ENCODE measurements at places on chromosomes 13 and 19. TPM values are rescaled to one million over a fixed set of nuclear protein-coding genes. Genes with fewer than 3 reads are reported as not detected.

DNA sequence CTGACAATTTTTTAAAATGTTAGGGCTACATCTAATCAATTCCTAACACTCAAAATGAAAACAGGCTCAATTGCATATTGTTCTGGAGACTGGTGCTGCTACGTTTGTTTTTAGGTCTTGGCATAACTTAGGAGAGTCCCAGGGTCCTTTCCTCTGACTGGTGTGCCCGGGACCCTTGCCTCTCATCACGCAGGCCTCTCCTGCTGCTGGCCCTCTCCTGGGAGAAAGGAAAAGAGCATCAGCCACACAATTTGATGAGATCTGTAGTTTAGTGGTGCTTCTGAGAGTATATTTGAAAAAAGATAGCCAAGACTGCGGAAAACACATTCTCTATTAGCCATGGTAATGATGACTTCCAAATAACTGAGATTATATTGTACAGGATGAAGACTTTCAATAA, 380.0 kb downstream of the KLF12 start:
- no peaks in the 10 kb centered on the region for H3K36me3 ChIP-seq
- H3K27ac ChIP-seq = no peak overlapping the region
- DNase-seq = no peak
- no peak overlapping the region for H3K4me3 ChIP-seq
- H3K4me1 ChIP-seq = no peaks in the 10 kb centered on the region

The ZNF829 gene
- total RNA-seq = 2.4 TPM

The MYH14 gene
- 101 TPM for total RNA-seq

GRCh38 chr19:16338470-16339360, 14.1 kb downstream of the KLF2 start:
- no peaks in the 10 kb centered on the region for H3K27me3 ChIP-seq
- H3K27ac ChIP-seq = no peak overlapping the region
- peaks cover 60% of the 10 kb centered on the region for H3K4me1 ChIP-seq
- peak; percentile 47 for DNase-seq

GRCh38 chr13:89684896-89685295, 1662.6 kb upstream of the MIR17HG start:
- no peak overlapping the region for H3K4me3 ChIP-seq
- H3K4me1 ChIP-seq = no peaks in the 10 kb centered on the region
- H3K27ac ChIP-seq = no peak overlapping the region
- no peaks in the 10 kb centered on the region for H3K27me3 ChIP-seq
- no peaks in the 10 kb centered on the region for H3K36me3 ChIP-seq
- DNase-seq = no peak

The ZNF471 gene
- 7.2 TPM for total RNA-seq

The LCP1 gene
- 401 TPM for total RNA-seq

The ZGLP1 gene
- total RNA-seq = 7.8 TPM

The TMEM259 gene
- 154 TPM for total RNA-seq

- no peaks in the 10 kb centered on the region for H3K4me1 ChIP-seq
- H3K4me3 ChIP-seq = no peak overlapping the region
- no peaks in the 10 kb centered on the region for H3K27me3 ChIP-seq
- no peak overlapping the region for H3K27ac ChIP-seq
Measured at GRCh38 chr13:23386533-23386932, 47.0 kb downstream of the SACS start.

DNA sequence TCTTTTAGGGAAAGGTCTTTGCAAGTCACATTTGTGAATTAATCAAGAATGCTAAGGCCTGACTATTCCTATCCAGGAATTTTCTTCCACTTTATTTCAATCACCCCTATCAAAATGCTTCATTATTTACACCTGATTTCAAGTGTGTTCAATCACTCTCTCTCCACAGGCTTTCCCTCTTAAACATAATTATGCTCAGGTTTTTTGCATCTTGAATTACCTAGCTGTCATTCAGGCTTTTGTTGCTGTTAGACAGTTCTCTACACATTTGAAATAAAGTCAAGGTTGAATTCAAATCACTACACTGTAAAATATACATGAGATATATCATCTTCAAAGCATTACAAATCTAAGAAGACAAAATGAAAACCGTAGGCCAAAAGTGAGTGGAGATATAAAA, 941.3 kb upstream of the SLITRK1 start:
- no peak for DNase-seq
- H3K4me1 ChIP-seq = no peaks in the 10 kb centered on the region
- no peaks in the 10 kb centered on the region for H3K27me3 ChIP-seq

- H3K27me3 ChIP-seq = no peaks in the 10 kb centered on the region
- no peaks in the 10 kb centered on the region for H3K4me1 ChIP-seq
- peak; percentile 39 for DNase-seq
Measured at GRCh38 chr13:102870677-102871415, 25.0 kb downstream of the ERCC5 start.

- DNase-seq = no peak
- no peaks in the 10 kb centered on the region for H3K36me3 ChIP-seq
- H3K4me1 ChIP-seq = no peaks in the 10 kb centered on the region
- no peaks in the 10 kb centered on the region for H3K27me3 ChIP-seq
- H3K4me3 ChIP-seq = no peak overlapping the region
Measured at GRCh38 chr19:29485293-29485692, 40.5 kb upstream of the VSTM2B start.

DNA sequence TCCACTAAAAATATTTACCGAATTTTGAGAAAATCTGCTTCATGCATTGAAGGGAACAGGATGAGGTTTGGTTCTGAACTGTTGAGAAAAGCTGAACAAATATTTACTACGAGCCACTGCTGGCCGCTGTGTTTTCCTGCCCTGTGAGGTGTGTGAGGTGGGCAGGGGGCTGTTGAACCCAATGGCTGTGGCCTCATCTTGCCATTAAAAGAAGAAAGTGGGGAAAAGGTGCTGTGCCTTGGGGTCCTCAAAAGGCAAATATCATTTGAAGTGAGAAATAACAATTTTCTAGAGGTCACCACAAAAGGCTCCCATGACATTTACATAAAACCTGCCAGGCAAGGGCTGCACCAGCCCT, 44.7 kb downstream of the KLF2 start:
- no peak overlapping the region for H3K4me3 ChIP-seq
- peaks cover 14% of the 10 kb centered on the region for H3K4me1 ChIP-seq
- DNase-seq = no peak
- H3K27me3 ChIP-seq = no peaks in the 10 kb centered on the region
- peaks cover 9% of the 10 kb centered on the region for H3K36me3 ChIP-seq
- H3K27ac ChIP-seq = no peak overlapping the region

GRCh38 chr19:55028757-55029156, 9.3 kb downstream of the GP6 start:
- no peak overlapping the region for H3K27ac ChIP-seq
- no peaks in the 10 kb centered on the region for H3K27me3 ChIP-seq
- DNase-seq = no peak

The AXL gene
- 35.2 TPM for total RNA-seq

GRCh38 chr13:98606296-98606695, 29.4 kb upstream of the STK24 start:
- no peaks in the 10 kb centered on the region for H3K27me3 ChIP-seq
- no peak overlapping the region for H3K27ac ChIP-seq
- H3K4me3 ChIP-seq = no peak overlapping the region
- no peaks in the 10 kb centered on the region for H3K36me3 ChIP-seq
- H3K4me1 ChIP-seq = no peaks in the 10 kb centered on the region
- no peak for DNase-seq

GRCh38 chr19:38838208-38838985, 6.8 kb upstream of the ECH1 start:
- peaks cover 7% of the 10 kb centered on the region for H3K4me1 ChIP-seq
- no peaks in the 10 kb centered on the region for H3K27me3 ChIP-seq
- H3K4me3 ChIP-seq = no peak overlapping the region
- DNase-seq = no peak
- no peak overlapping the region for H3K27ac ChIP-seq

DNA sequence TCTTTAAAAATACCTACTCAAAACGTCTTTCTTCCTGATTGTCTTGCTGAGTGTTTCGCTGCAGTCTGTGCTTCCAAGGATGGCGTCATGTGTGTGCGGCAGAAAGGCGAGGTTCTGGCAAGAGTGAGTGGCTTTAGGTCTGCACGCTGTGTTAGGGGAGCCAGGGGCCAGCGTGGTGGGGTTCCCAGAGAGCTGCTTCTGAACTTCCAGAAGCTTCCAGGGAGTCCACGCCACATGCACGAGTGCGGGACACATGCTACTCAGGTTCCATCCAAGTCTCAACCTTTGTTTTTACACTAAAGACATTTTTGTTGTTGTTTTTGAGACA, 67.9 kb downstream of the ATP11A start:
- H3K27ac ChIP-seq = no peak overlapping the region
- DNase-seq = no peak
- no peaks in the 10 kb centered on the region for H3K4me1 ChIP-seq
- H3K36me3 ChIP-seq = peaks cover 15% of the 10 kb centered on the region
- no peak overlapping the region for H3K4me3 ChIP-seq
- H3K27me3 ChIP-seq = no peaks in the 10 kb centered on the region

DNA sequence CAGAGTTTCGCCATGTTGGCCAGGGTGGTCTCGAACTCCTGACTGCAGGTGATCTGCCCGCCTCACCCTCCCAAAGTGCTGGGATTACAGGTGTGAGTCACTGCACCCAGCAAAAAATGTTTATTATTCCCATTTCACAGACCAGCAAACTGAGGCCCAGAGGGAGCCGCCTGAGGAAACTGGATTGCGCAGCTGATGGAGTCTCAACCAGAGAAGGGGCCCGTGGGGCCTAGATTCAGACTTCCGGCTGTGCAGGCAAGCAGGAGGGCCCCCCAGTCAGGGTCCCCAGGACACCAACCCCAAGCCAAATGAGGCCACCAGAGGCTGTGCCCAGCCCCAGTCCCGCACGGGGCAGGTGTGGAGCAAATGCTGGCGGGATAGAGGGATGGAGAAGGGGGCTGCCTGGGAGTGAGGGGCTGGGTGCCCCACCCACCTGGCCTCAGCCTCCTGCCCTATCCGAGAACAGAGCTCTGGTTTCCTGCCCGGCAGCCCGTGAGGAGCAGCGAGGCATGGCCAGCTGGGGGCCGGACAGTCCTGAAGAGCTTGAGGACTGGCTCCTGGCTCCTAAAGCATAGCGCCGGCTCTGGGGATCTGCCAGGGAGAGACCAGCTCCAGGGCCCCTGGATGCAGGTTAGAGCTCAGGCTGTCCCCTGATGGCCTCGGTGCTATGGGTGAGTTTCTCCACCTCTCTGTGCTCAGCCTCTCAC, 22.0 kb downstream of the MISP start:
- no peaks in the 10 kb centered on the region for H3K27me3 ChIP-seq
- no peak overlapping the region for H3K4me3 ChIP-seq
- DNase-seq = no peak
- H3K4me1 ChIP-seq = no peaks in the 10 kb centered on the region
- H3K36me3 ChIP-seq = no peaks in the 10 kb centered on the region
- H3K27ac ChIP-seq = no peak overlapping the region

- H3K27me3 ChIP-seq = no peaks in the 10 kb centered on the region
- peaks cover 25% of the 10 kb centered on the region for H3K4me1 ChIP-seq
- DNase-seq = no peak
- H3K27ac ChIP-seq = no peak overlapping the region
Measured at GRCh38 chr13:110266983-110267382, 40.0 kb downstream of the COL4A1 start.

- H3K4me3 ChIP-seq = no peak overlapping the region
- no peaks in the 10 kb centered on the region for H3K27me3 ChIP-seq
- no peak for DNase-seq
- no peaks in the 10 kb centered on the region for H3K36me3 ChIP-seq
- no peak overlapping the region for H3K27ac ChIP-seq
- H3K4me1 ChIP-seq = no peaks in the 10 kb centered on the region
Measured at GRCh38 chr13:55728247-55728646, 1412.5 kb upstream of the PRR20A start.

DNA sequence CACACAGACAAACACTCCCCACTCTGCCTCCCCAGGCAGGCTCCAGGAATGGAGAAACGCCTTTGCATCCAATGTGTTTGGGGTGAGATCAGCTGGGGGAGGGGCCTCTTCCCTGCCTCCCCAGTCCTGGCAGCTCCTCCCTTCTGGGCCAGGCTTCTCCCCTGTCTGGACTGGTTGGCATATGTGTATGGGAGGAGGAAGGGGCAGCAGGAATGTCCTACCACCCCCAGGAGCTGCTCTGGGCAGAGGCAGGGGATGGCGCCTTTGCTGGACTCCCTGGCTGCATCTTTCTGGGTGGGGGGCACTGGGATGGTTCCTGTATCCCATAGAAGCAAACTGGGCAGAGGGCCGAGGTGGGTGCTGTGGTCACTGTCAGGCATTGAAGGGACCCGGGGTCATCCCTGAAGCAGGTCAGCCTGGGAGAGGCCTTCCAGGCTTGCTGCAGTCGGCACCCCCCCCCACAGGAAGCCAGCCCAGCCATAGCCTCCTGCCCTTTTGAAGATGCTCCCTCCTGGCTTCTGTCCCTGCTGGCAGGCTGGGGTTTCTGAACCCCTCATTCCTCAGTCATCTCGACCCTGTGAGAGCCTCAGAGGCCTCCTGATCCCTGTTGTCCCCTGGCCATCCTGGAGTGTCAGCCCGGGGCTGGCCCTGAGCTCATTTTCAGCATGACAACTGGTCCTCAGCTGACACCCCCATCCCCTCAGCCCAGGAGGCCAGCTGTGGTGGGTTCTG, 21.2 kb upstream of the SLC7A10 start:
- H3K36me3 ChIP-seq = no peaks in the 10 kb centered on the region
- H3K4me3 ChIP-seq = no peak overlapping the region
- H3K4me1 ChIP-seq = no peaks in the 10 kb centered on the region

- DNase-seq = no peak
- no peak overlapping the region for H3K27ac ChIP-seq
- no peak overlapping the region for H3K4me3 ChIP-seq
- no peaks in the 10 kb centered on the region for H3K27me3 ChIP-seq
- H3K4me1 ChIP-seq = no peaks in the 10 kb centered on the region
Measured at GRCh38 chr13:95388420-95389079, 87.3 kb upstream of the ABCC4 start.

- no peak overlapping the region for H3K4me3 ChIP-seq
- no peak overlapping the region for H3K27ac ChIP-seq
- H3K27me3 ChIP-seq = no peaks in the 10 kb centered on the region
- H3K36me3 ChIP-seq = no peaks in the 10 kb centered on the region
- no peak for DNase-seq
Measured at GRCh38 chr13:38159710-38160109, 189.9 kb upstream of the UFM1 start.

DNA sequence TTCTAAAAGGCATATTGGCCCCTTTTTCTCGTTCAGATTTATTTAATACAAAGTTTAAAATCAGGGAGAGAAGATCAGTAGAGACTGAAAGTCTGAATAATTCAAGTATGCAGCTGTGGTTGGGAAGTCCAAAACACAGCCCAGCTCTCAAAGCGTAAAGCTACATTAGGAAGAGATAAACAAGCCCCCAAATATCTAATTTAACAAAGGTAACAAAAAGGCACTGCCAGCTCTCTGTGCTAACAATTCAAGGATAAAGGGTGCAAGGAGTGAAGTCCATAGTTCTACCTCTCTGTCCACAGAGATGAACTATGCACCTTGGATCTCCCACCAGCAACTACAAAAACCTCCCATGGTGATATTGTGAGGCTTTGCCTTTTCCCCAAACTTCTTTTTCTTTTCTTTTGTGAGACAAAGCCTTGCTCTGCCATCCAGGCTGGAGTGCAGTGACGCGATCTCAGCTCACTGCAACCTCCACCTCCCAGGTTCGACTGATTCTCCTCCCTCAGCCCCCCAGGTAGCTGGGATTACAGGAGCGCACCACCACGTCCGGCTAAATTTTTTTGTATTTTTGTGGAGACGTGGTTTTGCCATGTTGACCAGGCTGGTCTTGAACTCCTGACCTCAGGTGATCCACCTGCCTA, 104.4 kb downstream of the LHFPL6 start:
- no peaks in the 10 kb centered on the region for H3K27me3 ChIP-seq
- no peaks in the 10 kb centered on the region for H3K4me1 ChIP-seq
- no peak for DNase-seq

GRCh38 chr19:38308926-38309614, 5.0 kb downstream of the C19orf33 start:
- no peaks in the 10 kb centered on the region for H3K36me3 ChIP-seq
- H3K27me3 ChIP-seq = no peaks in the 10 kb centered on the region

Measured in left lung (tissue), 14 donors.